ENCODE measurements at places on chromosomes 2 and 18. TPM values are rescaled to one million over a fixed set of nuclear protein-coding genes. Genes with fewer than 3 reads are reported as not detected.

DNA sequence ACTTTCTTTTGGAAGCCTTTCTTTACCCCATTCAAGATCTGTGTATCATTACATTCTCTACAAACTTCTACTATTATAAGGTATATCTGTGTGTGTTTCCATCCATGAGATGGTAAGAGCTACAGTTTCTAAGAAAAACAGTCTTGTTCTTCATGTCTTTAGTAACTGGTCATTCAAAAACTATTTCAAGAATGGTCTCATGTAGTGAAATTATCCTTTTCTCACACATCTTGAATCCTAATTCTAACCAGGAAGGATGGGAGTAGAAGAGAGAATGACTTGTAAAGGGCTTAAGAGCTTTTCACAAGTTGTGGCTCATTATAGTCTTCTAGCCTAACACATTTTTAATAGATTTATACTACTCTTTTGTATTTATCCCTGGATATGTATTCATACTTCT, 47.3 kb downstream of the ROCK1 start:
- DNase-seq, result no peak
- H3K36me3 ChIP-seq, result peaks cover 6% of the 10 kb centered on the region
- no peak overlapping the region for H3K27ac ChIP-seq
- H3K27me3 ChIP-seq, result no peaks in the 10 kb centered on the region
- no peaks in the 10 kb centered on the region for H3K4me1 ChIP-seq

DNA sequence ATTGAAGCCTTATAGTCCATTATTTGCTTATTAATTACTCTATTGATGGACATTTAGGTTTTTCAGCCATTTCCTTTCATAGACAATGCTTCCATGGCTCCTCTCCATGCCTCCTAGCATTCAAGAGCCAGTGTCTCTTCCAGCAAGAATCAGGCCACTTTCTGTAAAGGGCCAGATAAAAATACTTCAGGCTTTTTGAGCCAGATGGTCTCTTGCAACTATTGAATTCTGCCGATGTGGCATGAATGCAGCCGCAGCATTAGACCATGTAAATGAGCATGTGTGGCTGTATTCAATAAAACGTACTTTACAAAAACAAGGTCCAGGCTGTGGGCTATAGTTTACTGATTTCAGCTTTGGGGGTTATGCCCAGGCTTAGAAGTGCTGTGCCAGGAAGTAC, 38.5 kb downstream of the TRAF3IP1 start:
- no peak overlapping the region for H3K4me3 ChIP-seq
- H3K27ac ChIP-seq, result no peak overlapping the region
- no peak for DNase-seq
- H3K36me3 ChIP-seq, result no peaks in the 10 kb centered on the region

- H3K27me3 ChIP-seq, result peaks cover 3% of the 10 kb centered on the region
Measured at GRCh38 chr2:101160454-101160853, 9.3 kb upstream of the TBC1D8 start.

- DNase-seq, result peak; percentile 65
- H3K27me3 ChIP-seq, result no peaks in the 10 kb centered on the region
- H3K4me3 ChIP-seq, result no peak overlapping the region
- peaks cover 4% of the 10 kb centered on the region for H3K4me1 ChIP-seq
Measured at GRCh38 chr2:98634406-98635092, 26.2 kb downstream of the UNC50 start.

GRCh38 chr2:210557721-210558120, 1.3 kb downstream of the CPS1 start:
- DNase-seq, result no peak
- no peaks in the 10 kb centered on the region for H3K4me1 ChIP-seq
- H3K4me3 ChIP-seq, result no peak overlapping the region
- H3K27ac ChIP-seq, result no peak overlapping the region
- H3K27me3 ChIP-seq, result no peaks in the 10 kb centered on the region
- H3K36me3 ChIP-seq, result no peaks in the 10 kb centered on the region

- H3K4me3 ChIP-seq, result no peak overlapping the region
- H3K4me1 ChIP-seq, result peaks cover 18% of the 10 kb centered on the region
- H3K27ac ChIP-seq, result no peak overlapping the region
- H3K36me3 ChIP-seq, result no peaks in the 10 kb centered on the region
- no peaks in the 10 kb centered on the region for H3K27me3 ChIP-seq
Measured at GRCh38 chr2:152227969-152228592, 52.5 kb upstream of the STAM2 start.

The CFC1 gene
- total RNA-seq, result not detected

The PREB gene
- 39.8 TPM for total RNA-seq

The CFAP210 gene
- 2.5 TPM for total RNA-seq

The KLHL29 gene
- total RNA-seq, result 1.6 TPM

The ATP6V1C2 gene
- 0.11 TPM for total RNA-seq

The GNLY gene
- not detected for total RNA-seq

The PCARE gene
- total RNA-seq, result not detected

The SERPINB7 gene
- total RNA-seq, result not detected

The SNED1 gene
- total RNA-seq, result 0.11 TPM

Data from neural progenitor cell (in vitro differentiated cells).